Fibroblast of villous mesenchyme (primary cell): ENCODE measurements at places on chromosomes 2 and 18. TPM values are rescaled to one million over a fixed set of nuclear protein-coding genes. Genes with fewer than 3 reads are reported as not detected.

ZNF804A gene
- 5.8 and 10.8 TPM in 2 replicates for total RNA-seq

IL1A gene
- 0.32 and 0.43 TPM in 2 replicates for total RNA-seq

IL1RL1 gene
- total RNA-seq = 0.32 and 1.3 TPM in 2 replicates

CFAP210 gene
- not detected in 2 replicates for total RNA-seq

SH3BP4 gene
- total RNA-seq = 92.1 and 115 TPM in 2 replicates

DPP10 gene
- under 0.01 and 0.32 TPM in 2 replicates for total RNA-seq

ALPG gene
- not detected in 2 replicates for total RNA-seq

DSG4 gene
- not detected in 2 replicates for total RNA-seq

COL4A3 gene
- total RNA-seq = under 0.01 TPM in 2 replicates

PPM1B gene
- total RNA-seq = 20.6 and 25.9 TPM in 2 replicates

SCN1A gene
- total RNA-seq = under 0.01 TPM in 1 of 2 replicates, not detected in the other

FOXD4L1 gene
- total RNA-seq = under 0.01 TPM in 1 of 2 replicates, not detected in the other

TBR1 gene
- under 0.01 TPM in 1 of 2 replicates, not detected in the other for total RNA-seq

CNRIP1 gene
- 24.6 and 25.1 TPM in 2 replicates for total RNA-seq

ACKR3 gene
- total RNA-seq = 0.64 TPM in 1 of 2 replicates, not detected in the other

CIDEA gene
- not detected in 2 replicates for total RNA-seq

LRATD1 gene
- total RNA-seq = 0.97 and 1.7 TPM in 2 replicates

CD207 gene
- total RNA-seq = not detected in 2 replicates

NDUFV2 gene
- total RNA-seq = 115 and 127 TPM in 2 replicates

GALNT13 gene
- total RNA-seq = 1.7 and 1.9 TPM in 2 replicates

LBX2 gene
- total RNA-seq = 1.3 and 2.9 TPM in 2 replicates

SOX11 gene
- under 0.01 and 0.32 TPM in 2 replicates for total RNA-seq

SERPINB11 gene
- not detected in 2 replicates for total RNA-seq

PID1 gene
- 12.1 and 16.4 TPM in 2 replicates for total RNA-seq

LTBP1 gene
- 33.7 and 163 TPM in 2 replicates for total RNA-seq

SCN3A gene
- total RNA-seq = under 0.01 TPM in 1 of 2 replicates, not detected in the other
